ENCODE measurements at places on chromosomes 1 and 21.

GRCh38 chr1:36087233-36088123 lies 1.2 kb upstream of the ADPRS start:
- no peak for DNase-seq

DNA sequence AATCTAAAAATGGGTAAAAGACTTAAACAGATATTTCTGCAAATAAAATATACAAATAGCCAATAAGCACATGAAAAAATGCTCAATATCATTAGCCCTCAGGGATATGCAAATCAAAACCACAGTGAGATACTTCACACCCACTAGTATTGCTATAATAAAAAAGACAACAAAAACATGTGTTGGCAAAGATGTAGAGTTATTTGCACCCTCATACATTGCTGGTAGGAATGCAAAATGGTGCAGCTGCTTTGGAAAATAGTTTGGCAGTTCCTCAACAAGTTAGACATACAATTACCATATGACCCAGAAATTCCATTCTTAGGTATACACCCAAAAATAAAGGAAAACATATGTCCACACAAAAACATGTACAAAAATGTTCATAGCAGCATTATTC lies 30.2 kb downstream of the ZZZ3 start:
- DNase-seq: no peak

DNA sequence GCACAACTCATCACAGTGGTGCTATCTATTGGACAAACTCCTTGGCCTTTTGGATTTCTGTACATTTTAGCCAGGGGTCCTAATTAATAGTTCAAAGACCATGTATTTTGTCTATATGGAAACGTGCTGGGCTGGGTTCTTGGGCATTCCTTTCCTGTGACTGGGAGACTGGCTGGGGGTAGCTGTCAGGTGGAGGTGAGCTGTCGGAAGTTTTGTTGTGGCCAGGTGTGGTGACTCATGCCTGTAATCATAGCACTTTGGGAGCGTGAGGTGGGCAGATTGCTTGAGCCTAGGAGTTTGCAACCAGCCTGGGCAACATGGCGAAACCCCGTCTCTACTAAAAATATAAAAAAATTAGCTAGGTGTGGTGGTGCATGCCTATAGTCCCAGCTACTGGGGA lies 392.4 kb downstream of the RPS6KC1 start:
- no peak for DNase-seq

DNA sequence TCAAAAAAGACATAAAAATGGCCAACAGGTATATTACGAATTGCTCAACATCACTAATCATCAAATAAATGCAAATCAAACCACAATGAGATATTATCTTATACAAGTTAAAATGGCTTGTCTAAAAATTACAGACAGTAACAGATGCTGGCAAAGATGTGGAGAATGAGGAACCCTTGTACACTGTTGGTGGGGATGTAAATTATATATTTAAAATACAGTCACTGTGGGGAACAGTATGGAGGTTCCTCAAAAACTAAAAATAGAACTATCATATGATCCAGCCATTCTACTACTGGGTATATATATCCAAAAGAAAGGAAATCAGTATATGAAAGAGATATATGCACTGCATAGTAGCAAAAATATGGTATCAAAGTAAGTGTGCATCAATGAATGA lies 1037.2 kb upstream of the B3GALT2 start:
- DNase-seq: no peak

DNA sequence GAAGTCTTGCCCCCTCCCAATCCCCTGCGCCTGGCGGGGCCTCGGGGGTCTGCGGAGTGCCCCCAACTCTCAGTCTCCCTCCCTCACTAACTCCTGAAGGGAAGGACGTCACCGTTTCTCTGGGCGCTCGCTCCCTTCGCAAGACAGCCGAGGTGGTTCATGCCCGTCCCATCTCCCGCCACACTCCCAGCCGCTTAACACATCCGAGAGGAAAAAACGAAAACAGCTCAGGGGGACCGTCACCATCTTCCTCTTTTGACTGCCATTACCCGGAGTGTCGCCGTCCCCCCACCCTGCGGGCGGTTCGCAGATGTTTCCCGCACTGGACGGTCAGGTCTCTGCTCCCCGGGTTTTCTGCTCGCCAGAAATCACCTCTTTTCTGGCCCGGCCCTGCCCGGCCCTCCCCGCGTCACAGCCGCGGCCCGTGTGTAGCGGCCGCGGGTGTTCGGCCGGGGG lies 532 bp downstream of the ERO1B start:
- no peak for DNase-seq

DNA sequence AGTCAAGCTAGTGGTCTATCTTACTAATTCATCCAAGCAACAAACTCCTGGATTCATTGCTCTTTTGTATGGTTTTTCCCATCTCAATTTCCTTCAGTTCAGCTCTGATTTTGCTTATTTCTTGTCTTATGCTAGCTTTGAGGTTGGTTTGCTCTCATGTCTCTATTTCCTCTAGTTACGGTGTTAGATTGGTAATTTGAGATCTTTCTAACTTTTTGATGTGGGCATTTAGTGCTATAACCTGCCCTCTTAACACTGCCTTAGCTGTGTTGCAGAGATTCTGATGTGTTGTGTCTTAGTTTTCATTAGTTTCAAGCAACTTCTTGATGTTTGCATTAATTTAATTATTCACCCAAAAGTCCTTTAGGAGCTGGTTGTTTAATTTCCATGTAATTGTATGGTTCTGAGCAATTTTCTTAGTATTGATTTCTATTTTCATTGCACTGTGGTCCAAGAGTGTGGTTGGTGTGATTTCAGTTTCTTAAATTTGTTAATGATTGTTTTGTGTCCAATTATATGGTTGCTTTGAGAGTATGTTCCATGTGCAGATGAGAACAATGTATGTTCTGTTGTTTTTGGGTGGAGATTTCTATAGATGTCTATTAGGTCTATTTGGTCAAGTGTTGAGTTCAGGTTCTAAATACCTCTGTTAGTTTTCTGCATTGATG lies 154.6 kb downstream of the PLPPR5 start:
- no peak for DNase-seq

- DNase-seq: no peak
Measured at GRCh38 chr1:27589841-27590426, 14.0 kb downstream of the AHDC1 start.

GRCh38 chr1:187790724-187791123 lies 962.0 kb downstream of the PLA2G4A start:
- no peak for DNase-seq

- peak; percentile 78 for DNase-seq
Measured at GRCh38 chr1:25549273-25550154, 6.1 kb downstream of the LDLRAP1 start.

DNA sequence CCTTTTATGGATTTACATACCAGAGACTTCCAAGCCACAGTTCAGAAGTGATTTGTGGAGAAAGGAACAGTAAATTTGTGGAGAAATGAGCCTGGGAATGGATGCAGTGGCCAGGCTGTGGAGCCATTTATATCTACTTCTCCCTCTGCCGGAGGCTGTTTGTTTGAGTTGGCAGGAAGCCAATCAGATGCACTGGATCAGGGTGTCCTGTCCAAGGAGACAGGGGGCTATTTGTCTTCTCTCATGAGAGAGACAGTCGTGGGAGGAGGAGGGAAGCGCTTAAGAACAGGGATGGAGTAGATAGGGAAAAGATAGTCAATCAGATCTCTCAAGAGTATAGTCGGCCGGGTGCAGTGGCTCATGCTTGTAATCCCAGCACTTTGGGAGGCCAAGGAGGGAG lies 2.8 kb upstream of the HAPLN2 start:
- no peak for DNase-seq

GRCh38 chr1:94237291-94238226 lies at the start of gene ARHGAP29:
ARHGAP29 (minus strand) TSS chr1:94237584; CDS start chr1:94231611, 5,973 bp downstream.
- no peak for DNase-seq

DNA sequence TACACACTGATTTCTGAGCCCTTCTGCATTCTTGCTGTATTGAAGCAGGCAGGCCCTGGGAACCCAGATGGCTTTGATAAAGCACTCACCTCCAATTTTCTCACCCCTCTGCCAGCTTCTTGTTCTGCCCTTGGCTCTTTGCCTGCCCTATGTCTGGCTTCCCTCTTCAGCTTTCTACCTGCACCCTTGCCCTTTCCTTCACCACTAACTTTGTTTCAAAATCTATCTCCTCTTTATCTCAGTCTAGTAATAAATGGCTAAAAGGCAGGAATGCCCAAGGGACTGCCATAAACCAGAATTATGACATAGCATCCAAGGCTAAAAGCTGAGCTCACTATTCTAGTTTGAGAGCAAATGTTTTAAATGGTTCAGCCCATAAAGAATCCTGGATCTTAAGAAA lies 178.7 kb downstream of the TNR start:
- DNase-seq: no peak

DNA sequence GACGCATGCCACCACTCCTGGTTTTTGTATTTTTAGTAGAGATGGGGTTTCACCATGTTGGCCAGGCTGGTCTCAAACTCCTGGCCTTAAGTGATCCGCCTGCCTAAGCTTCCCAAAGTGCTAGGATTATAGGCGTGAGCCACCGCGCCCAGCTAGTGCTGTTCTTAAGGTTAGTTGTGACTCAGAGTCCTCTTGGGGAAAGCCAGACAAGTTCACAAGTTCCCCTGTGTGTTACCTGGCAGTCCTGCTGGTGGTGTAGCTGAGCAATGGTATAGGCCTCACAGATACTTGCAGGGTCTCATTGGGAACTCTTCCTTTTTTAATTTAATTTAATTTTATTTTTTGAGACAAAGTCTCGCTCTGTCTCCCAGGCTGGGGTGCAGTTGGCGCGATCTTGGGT lies 10.6 kb downstream of the CFAP126 start:
- DNase-seq: no peak

GRCh38 chr1:183804916-183805841 lies at the start of gene RGL1:
RGL1 (plus strand) TSS chr1:183805120; CDS start chr1:183805298, 178 bp downstream.
- no peak for DNase-seq

DNA sequence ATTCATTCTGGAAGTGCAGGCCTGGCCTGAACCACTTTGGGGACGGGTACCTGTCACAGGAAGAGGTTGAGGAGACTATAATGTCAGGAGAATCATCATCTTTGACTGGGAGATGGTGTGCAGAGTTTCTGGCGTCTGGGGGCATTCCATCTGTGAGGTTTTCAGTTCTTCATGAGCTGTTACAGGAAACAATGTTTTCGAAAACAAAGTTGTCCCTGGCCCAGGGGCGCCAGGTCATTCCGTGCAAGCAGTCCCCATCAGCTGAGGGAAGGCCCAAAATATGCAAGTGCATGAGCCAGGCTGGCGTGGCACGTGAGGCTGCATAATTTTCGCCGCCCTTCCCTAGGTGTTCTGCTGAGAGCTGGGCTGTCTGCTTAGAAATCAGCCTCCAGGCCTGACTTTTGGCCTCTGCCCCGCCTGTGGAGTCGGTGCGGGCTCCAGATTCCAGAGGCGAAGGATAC lies 68.4 kb upstream of the ATP5PO start:
- no peak for DNase-seq

GRCh38 chr1:71296551-71297134 lies 215.8 kb upstream of the ZRANB2 start:
- no peak for DNase-seq

- DNase-seq: no peak
Measured at GRCh38 chr1:16986962-16987361, 6.5 kb upstream of the MFAP2 start.

DNA sequence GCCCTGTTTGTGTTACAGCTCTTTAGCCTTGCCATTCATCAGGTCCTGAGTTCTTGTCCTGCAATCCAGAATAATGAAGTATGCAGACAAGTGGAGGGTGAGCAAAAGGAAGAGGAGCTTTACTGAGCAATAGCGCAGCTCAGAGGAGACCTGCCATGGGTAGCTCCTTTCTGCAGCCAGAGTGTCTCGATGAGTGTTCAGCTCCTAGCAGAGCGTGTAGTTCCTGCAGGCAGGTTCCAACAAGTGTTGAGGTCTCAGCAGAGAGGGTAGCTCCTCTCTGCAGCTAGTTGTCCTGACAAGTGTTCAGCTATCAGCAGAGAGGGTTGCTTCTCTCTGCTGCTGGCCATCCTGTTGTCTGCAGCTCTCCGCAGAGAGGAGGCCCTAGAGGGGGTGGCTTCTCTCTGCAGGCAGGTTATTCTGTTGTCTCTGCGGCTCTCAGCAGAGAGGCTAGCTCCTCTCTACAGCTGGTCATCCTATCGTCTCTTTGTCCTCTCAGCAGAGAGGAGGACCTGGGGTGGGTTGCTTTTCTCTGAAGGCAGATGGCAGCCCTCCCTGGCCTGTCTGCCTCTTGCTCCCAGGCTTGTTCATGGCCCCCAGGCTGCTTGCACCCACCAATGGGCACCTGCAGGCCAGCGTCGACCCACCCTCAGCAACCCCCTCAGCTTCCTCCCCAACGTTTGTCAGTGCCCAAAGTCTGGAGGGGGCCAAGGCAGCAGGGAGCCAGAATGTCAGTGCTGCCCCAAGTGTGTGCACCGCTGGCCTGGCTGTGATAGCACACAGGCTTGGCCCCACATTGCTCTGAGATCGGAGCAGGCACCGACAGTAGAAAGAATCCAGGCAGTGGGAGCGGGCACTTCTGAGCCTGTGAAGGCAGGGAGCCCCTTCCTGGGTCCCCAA lies 112.5 kb upstream of the RUNX3 start:
- no peak for DNase-seq

DNA sequence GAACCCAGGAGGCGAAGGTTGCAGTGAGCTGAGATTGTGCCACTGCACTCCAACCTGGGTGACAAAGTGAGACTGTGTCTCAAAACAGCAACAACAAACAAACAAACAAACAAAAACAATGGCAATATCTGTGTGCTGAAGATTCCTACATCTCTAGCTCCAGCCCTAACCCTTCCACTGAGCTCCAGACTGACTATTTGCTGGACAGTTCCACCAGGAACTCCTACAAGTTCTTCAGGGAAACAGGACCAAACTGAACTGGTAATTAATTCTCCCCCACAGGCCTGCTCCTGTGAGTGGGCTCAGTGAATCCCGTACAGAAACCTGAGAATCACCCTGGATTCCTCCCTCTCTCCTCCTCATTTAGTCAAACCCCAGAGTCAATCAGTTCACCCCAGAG lies 1.5 kb downstream of the SERPINC1 start:
- no peak for DNase-seq

DNA sequence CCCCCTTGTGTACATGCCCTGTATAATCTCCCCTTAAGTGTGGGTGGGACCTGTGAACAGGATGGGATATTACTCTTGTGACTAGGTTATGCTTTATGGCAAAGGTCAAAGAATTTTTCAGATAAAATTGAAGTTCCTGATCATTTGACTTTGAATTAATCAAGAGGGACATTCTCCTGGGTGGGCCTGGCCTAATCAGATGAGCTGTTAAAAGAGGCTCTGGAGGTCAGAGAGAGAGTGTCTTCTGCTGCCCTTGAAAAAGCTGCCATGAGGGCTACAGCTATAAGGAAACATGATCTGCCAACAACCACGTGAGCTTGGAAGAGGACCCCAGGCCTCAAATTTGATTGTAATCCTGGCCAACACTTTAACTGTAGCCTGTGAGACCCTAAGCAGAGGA lies 125.6 kb upstream of the CSF3R start:
- no peak for DNase-seq

- DNase-seq: peak; percentile 51
Measured at GRCh38 chr1:23168445-23169194, at the start of gene LUZP1. LUZP1 (minus strand) TSS chr1:23168856.

DNA sequence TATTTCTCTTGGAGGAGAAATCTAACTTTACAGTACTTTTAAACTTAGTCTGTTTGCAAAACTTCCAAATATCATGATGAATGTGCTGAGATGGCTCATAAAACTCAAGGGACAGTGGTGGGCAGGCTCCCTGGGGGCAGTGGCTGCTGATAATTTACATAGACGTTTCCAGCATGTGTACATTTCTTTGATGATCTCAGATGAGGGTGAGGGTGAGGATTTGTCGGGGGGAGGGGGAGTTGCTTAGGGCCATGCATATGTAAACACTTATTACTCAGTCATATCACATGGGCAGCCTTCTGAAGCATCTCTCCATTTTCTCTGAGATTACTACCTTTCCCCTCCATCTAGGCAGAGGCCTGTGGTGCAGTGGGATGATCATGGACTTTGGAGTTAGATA lies 152.9 kb upstream of the HMGB4 start:
- no peak for DNase-seq

All from KG1 (cell line).